NCI-H510A treated with DMSO at 0.1 percent for 48 hours (cell line): ENCODE measurements at places on chromosomes 6 and 20.

DNA sequence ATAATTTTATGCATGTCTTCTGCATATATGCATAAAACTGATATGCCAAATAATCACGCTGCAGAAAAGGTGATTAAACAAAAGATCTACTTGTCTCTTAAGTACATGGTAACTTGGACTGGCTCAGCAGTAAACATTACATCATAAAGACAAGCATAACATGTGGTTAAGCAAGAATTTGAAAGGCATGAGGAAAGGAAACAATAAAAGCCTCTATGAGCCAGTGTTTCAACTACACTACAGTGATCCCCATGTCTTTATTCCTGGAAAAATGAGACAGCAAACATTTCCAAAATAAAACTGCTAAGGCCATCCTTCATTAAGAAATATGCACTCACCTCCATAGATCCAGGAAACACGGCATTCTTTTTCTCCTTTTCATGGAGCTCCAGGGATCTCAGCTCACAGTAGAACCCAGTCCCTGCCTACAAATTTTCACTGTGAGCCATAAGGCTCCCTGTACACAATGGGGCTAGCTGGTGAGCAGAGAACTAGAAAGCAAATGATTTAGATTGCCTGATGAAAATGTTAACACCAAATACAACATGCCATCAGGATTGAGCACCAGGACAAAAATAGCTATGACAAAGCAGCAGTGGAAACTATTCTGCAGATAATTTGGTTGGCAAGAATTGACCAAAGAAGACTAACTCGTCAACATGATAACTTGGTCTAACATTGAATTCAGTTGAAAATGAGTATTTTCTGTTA is 156.1 kb downstream of the COL21A1 start:
- DNase-seq = peak; percentile 93

DNA sequence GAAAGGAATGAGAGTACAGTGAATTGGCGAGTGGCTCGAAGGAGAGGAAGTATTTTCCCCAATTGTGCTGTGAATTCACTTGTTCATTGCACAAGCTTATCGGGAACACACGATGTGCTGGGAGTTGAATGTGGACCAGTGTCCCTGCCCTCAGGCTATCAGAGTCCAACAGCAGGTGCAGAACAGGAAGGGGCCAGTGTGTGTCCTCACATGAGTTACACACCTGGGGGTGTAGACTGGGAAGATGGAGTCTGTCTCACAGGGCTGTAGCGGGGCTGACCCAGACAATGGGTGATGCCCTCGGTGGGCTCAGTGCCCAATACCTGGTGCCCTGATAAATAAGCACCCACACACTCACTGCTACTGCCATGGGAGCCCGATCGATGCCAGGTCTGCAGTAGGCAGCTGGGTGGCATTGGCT is 14.4 kb downstream of the DUSP22 start:
- DNase-seq = no peak

- no peak for DNase-seq
Observed at GRCh38 chr20:34517114-34517505, 888 bp downstream of the DYNLRB1 start.

DNA sequence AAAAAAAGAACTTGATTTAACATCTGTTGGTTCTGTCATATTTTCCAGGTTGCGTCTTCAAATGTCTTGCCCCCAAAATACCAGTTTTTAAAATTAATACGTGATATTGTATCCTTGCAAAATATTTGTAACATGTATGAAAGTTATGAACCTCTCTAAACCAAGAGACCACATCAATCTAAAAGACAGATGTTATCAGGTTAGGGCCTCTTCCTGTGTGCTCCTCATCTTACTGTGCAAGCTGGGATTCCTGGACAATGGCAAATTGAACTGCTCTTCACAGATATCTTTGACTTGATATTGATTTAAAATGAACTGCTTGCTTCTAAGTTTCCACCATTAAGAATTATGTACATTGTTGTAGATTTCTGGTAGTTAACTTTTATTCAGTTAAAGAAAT is 9.6 kb downstream of the TMEM239 start:
- no peak for DNase-seq

DNA sequence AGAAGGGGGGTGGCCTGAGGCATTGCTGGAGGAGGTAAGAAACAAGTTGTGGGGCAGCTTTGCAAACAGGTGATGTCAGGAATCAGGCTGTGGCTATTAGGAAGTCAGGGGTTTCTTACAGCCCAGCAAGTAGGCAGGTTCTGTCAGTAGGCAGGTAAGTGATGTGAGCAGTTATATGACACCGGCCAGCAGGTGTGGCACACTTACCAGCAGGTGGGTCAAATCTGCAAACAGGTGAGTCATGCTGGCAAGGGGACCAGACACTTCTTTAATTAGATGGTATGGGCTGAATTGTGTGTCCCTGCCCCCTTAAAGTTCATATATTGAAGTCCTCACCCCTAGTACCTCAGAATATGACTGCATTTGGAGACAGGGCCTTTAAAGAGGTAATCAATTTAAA is 16.4 kb upstream of the ENPP4 start:
- DNase-seq = peak; percentile 96

DNA sequence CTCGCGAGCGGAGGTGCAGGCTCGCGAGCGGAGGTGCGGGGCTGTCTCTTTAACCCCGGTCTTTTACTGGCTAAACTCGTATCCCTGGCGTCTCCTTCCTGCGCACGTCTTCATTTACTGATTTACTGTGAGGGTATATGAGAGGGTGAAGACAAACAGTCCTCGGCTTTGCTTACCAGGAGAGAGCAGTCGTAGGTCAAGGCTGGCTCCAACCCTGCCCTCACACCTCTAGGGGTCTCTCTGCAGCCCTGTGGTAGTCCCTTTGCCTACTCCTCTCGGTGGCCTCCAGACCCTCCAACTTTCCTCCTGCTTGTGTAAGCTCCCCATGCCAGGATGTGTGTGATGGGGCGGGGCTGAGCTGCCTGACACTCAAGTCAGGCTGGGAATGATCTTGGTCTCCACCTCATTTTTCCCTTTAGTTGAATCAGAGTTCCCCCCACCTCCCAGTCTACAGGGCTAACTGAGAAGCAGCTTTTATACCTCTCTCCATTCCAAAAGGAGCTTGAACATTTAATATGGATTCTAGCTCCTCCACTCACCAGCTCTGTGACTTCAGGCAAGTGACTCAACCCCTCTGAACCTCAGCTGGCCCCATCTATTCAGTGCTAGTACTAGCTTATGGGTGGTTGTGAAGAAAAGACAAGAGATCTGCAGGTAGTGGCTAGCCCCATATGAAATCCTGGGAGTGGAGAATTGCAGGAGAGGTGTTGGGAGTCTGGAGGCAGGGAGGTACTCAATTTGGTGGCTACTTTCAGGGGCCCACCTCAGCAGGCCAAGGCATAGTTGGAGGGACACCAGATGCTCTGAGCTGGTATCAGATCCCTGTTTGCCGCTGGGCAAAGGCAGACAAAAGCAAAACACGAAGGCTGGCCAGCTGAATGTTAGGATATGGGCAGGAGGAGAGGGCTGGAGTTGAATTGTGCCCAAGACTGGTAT is 902 bp downstream of the SLC29A1 start:
- DNase-seq = peak; percentile 81

DNA sequence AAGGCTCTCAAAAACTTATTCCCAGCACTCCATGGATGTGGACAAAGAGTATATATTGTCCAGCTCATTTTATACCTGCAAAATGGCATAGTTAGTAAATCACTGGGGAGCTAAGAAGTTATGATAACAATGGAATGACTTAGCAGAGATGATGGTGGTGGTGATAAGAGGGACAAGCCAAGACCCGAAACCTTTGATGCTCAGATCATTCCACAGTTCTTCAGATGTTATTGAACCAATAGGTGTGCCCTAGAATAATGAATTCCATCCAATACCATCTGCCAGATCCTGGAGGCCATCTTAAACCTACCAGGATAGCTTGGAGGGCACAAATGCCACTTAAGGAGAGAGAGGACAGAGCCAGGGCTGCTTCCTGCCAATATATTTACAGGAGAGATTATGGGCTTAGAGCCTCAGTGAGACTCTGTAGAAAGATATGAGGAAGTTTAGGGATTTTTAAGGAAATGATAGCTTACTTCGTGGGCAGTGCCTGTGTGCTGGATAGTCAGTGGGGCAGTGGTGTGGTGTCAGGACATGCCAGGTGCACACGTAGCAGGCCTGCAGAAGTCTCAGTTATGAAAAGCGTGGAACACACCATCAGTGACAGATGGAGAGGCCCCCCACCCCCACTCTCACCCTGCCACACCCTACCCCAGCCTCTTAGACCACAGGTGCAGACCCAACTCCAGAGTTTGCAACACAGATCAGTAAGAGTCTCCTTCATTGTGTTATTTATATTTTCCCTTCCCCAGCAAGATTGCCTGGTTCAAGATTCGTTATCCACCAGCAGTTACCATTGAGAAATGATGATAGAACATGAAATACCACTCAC is 209.7 kb upstream of the SUPT3H start:
- no peak for DNase-seq

DNA sequence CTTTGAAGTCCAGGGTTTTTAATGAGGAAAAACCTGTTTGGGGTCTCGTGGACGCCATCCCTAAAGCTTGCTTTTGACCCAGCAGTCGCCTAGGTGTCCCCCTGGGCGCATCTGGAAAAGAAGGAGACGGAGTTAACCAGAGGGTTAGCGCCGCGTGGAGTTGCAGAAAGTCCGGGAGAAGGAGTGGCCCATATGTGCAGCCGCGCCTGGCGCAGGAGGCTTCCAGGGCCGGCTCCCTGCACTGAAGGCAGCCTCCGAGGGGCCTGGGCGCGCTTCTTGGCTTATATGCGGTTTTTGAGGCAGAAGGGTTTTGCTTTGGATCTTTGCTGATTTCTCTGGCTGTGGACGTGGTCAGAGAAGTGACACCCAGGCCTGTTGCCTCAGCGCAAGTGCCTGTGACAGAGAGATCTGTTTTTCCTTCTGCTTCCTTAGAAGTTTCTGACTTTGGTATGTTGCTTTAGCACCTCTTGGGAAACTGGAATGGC is 987 bp downstream of the TMEM181 start:
- DNase-seq = no peak

- no peak for DNase-seq
Observed at GRCh38 chr6:170127151-170127550, 163.7 kb downstream of the DLL1 start.

- no peak for DNase-seq
Observed at GRCh38 chr6:106165885-106166485, 79.8 kb downstream of the PRDM1 start.

DNA sequence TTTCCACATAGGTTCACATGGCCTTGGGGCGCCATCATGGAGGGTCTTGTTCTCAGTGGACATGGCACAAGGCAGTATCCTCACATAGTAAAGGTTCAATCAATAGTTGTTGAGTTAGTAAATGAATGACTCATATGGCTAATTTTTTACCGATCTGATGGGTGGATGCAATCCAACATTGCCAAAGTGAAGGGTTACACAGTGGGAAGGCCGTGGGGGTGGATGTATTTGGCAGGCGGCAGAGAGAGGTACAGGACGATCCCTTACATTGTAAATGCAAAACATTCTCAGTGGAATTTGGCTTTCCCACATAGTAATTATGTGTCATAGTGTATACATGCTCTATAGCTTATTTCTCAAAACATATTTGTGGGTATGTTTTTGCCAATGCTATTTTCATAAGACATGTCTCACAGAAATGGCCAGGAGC is 21.0 kb upstream of the PDE7B start:
- no peak for DNase-seq

DNA sequence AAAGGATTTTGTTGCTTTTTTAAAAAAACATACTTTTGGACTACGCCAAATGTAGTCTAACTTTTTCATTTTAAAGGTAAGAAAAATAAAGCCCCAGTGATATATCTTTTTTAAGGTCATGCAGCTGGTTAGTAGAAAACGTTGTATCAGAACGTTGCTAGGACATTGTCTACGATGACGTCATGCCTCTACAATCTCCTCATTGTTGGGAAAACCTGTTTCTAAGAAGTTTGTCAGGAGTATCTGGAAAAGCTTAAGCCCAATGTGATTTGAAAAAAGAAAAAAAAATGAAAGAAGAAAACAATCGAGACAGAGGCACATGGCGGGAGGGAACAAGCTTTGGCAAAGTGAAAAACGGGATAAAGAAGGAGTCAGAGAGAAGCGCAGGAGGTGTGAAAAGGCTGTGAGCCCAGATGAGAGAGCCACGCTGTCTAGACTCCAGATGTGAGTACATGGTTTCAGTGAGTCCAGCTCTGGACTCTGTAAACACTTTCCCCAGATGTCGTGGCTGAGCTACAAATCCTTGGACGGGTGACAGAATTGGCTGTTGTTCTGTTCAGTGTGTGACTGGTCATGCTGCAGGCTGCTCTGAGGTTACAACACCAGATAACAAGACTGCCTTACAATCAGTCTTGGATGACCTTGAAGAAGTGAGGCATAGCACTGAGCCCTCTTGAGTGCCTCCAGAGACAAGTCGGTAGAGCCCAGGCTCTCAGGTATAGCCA is 656.7 kb upstream of the ID4 start:
- no peak for DNase-seq

DNA sequence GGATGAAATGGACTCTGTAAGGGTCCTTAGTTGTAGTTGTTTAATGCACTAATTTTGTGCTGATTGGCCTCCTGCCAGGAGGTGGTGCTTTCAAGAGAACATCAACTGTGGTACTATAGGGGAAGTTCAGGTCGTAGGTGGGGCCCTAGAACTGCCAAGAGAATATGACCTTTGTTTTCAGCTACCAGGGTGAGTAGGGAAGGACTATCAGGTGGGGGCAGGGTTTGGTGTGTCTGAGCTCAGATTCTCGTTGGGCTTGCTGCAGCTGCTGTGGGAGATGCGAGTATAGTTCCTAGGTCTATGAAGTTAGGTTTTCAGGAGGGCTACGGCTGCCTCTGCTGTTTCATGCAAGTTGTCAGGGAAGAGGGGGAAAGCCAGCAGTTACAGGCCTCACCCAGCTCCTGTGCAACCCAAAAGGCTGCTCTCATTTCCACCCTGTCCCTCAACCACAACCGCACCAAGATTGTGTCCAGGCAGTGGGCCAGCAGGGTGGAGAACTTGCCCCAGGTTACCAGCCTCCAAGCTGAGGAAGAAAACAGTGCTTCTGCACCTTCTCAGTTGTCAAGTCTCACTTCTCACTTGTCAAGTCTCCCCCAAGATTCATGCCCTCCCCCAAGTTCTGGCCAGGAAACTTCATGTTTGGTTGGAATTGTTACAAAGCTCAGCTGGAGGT is 626.5 kb upstream of the MAP3K7 start:
- no peak for DNase-seq

GRCh38 chr6:140779991-140780596 is 1352.6 kb upstream of the GJE1 start:
- no peak for DNase-seq

DNA sequence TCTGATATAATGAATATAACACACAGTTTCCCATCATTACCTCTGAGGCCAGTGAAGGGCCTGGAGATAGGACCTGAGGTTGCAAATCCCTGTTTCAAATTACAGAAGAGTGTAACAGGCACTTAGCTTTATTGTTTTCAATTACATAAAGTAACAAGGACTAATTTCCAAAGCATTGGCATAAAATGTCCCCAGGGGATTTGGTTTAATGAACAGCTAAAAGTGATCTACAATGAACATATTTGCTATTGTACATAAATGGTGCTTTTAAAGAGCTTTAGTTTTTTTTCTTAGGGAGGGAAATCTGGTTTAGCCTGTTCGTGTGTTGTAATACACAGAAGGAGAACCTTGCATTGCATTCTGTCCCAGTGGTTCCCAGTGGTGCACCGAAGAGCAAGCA is 54.4 kb downstream of the HMGN3 start:
- no peak for DNase-seq

- no peak for DNase-seq
Observed at GRCh38 chr6:22838345-22838744, 269.0 kb downstream of the HDGFL1 start.

- no peak for DNase-seq
Observed at GRCh38 chr6:2552526-2553154, 198.1 kb downstream of the MYLK4 start.

GRCh38 chr6:110327391-110327790 is 30.8 kb downstream of the METTL24 start:
- DNase-seq = no peak
